Heart left ventricle (tissue), 16 donors: ENCODE measurements at places on chromosomes 6 and 20. TPM values are rescaled to one million over a fixed set of nuclear protein-coding genes. Genes with fewer than 3 reads are reported as not detected.
A peak's percentile ranks its signal among the peaks of the same experiment; 100 is the strongest.

- no peak overlapping the region for H3K27ac ChIP-seq
- H3K36me3 ChIP-seq: no peaks in the 10 kb centered on the region
- H3K27me3 ChIP-seq: no peaks in the 10 kb centered on the region
- H3K4me1 ChIP-seq: peaks cover 12% of the 10 kb centered on the region
- no peak overlapping the region for H3K4me3 ChIP-seq
These were observed 42.9 kb downstream of the HDGFL1 start for GRCh38 chr6:22612236-22612635.

- H3K27ac ChIP-seq: no peak overlapping the region
- no peaks in the 10 kb centered on the region for H3K27me3 ChIP-seq
- no peak overlapping the region for H3K4me3 ChIP-seq
- H3K36me3 ChIP-seq: no peaks in the 10 kb centered on the region
- no peaks in the 10 kb centered on the region for H3K4me1 ChIP-seq
- no peak for DNase-seq
These were observed 81.8 kb downstream of the LCA5 start for GRCh38 chr6:79455446-79455845.

DNA sequence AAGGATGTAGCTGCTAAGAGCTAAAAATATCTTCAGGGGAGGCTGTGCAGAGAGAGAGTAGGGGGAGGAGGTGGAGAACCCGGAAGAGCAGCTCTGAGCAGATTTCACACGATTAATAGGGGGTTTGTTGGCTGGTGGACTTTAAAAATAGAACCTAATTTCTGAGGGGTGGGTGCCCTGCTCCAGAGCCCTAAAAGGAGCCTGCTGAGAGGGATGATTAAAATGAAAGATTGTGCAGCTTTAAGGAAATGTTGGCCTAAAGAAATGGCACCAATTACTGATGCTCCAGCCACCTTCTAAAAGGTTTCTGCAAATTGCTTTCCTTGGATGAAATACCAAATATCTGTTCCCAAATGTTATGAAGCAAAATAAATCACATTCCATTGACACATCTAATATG lies 202.8 kb upstream of the BTBD3 start:
- no peak overlapping the region for H3K4me3 ChIP-seq
- no peak overlapping the region for H3K27ac ChIP-seq
- no peaks in the 10 kb centered on the region for H3K27me3 ChIP-seq
- no peaks in the 10 kb centered on the region for H3K4me1 ChIP-seq

GRCh38 chr6:11653028-11653583 lies 115.6 kb downstream of the TMEM170B start:
- H3K4me1 ChIP-seq: peaks cover 8% of the 10 kb centered on the region
- peak; percentile 19 for DNase-seq
- H3K27ac ChIP-seq: no peak overlapping the region

MEI4 gene
- 0.71 TPM for total RNA-seq

KCNG1 gene
- total RNA-seq: 0.30 TPM

GRCh38 chr6:37258405-37259105 lies 611 bp upstream of the TMEM217 start:
- no peak for DNase-seq
- no peak overlapping the region for H3K27ac ChIP-seq
- no peaks in the 10 kb centered on the region for H3K36me3 ChIP-seq
- peaks cover 30% of the 10 kb centered on the region for H3K4me1 ChIP-seq
- H3K27me3 ChIP-seq: no peaks in the 10 kb centered on the region
- peak overlapping the region; percentile 93 for H3K4me3 ChIP-seq
